ENCODE measurements at places on chromosomes 3 and 15.
A peak's percentile ranks its signal among the peaks of the same experiment; 100 is the strongest.

GRCh38 chr3:52021489-52022268 is 26.0 kb upstream of the RPL29 start:
- no peak for DNase-seq

DNA sequence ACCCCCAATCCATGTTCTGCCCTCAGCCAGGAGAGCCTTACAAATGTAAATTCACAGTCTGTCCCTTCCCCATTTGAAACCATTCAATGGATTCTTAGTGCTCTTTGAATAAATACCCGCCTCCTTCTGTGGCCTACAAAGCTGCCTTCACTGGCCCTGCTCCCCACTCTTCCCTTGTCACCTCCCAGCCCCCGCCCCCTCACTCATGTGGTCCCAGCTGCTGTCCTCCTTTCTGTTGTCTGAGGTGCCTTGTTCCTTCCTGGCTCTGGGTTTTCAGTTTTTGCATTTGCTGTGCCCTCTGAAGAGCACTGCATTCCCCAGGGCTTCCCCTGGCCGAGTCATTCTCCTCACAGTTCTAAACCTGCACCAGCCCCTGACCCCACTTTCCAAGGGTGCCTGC is 3.2 kb downstream of the EFCAB12 start:
- no peak for DNase-seq

GRCh38 chr15:65175511-65175910 is 9.6 kb downstream of the CLPX start:
- no peak for DNase-seq

GRCh38 chr15:41961001-41961518 is 11.3 kb downstream of the EHD4 start:
- DNase-seq = no peak

- DNase-seq = no peak
Observed at GRCh38 chr15:63456258-63456657, 48.1 kb upstream of the USP3 start.

GRCh38 chr3:151290673-151291072 is 12.3 kb upstream of the P2RY14 start:
- DNase-seq = peak; percentile 17

DNA sequence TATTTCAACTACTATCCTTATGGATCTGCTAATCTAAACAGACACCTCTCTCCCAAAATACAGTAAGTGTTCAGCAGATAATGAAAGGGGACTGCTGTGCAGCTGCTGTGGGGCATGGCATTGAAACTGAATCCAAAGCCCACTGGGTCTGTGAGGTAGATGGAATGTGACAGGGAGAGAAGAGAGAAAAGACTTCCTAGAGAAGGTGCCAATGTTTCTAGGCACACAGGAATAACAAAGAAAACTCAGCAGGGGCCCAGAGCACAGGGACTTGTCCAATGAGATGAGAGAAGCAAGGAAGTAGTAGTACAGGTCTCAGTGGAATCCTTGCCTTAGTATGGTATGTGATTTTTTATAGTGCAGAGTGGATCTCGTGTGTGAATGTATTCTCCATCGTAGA is 457.8 kb downstream of the IL5RA start:
- no peak for DNase-seq

DNA sequence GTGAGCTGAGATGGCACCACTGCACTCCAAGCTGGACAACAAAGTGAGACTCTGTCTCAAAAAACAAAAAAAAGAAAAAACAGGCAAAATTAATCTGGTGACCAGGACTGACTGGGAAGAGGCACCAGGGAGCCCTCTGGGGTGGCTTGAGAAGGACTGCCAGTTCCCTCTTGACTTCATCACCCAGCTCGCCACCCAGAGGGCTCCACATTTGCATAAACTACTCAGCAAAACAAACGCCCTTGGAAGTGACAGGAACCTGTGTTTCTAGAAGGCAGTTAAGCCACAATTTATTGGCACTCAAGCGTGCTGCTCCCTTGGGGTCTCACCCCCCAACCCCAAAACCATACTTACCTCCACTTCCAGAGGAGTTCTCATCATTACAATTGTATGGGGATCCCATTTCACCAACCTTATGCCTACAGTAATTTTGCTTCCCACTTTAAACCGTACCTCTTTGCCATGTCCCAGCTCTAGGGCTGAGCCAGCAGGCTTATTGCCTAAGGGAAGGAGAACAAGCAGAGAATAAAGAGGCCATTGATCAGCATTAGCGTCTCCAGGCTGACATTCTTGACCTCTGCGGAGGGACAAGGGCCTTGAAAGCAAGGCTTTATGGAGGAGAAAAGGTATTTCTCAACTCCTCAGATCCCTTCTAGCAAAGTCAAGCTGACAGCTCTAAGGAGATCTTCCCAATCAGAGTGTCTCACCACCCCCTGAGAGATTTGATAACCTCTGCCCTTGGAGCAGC is 357.4 kb downstream of the SHQ1 start:
- no peak for DNase-seq

- DNase-seq = no peak
Observed at GRCh38 chr3:72481542-72481941, 366.7 kb downstream of the SHQ1 start.

DNA sequence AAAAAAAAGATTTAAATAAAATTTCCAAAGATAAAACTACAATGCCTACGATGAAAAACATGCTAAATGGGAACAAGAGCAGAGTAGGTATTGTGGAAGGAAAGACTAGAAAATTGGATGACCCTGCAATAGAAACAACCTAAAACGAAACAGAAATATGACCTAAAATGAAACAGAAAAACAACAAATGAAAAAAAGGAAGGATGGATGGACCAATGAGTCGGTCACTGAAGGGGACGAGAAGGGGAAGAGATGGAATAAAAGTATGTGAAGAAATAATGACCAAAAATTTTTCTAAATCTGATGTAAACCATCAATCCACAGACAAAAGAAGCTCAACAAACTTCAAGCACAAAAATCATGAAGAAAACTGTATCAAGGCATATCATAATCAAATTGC is 44.8 kb downstream of the TBC1D2B start:
- DNase-seq = no peak

DNA sequence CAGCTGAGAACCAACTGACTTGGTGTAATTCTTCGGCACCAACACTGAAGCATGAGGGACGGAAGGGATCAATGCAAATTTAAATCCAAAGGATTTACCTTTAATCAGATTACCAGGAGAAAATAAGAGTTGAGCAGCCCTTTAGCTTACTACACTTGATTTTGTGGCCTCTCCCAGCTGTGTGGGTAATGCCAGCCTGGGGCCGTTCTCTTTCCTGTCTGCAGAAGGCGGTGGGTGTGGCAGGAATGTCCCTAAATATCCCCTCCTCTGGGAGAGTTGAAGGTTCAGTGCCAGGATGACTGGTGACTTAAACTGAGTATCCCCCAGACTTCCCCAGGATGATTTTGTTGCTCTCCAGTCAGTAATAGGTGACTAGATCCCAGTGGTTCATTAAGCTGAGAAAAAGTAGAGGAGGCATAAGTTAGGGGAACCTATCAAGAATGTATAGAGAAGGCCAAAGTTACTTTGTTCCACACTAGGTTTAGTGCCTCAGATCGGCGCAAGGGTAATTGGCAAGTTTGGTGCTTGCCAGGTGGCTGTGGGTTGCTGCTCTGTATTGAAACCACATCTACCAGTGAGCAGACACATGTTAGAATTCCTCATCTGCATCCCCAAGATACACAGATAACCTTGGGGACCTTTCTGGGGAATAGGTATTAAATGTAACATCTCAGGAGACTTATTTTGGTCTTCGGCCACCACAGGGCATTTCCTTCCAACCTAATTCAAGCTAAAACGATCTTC is 23.1 kb downstream of the MAPKBP1 start:
- DNase-seq = peak; percentile 38

DNA sequence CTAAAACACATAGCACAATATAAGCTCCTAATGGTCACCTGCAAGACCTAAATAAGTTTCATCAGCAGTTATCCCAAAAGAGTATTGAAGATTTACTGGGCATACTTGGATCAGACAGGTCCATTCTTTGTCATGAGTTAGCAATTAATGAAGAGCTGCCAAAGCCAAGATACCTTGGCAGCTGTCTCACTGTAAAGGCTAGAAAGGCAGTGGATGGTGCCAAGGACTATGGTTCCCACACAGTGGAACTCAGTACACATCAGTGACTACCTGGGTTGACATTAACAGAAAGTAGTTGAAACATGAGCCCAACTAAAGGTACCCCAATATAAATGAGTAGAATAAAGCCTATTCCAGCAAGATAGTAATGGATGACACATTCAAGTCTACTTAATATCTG is 41.1 kb upstream of the TMCO5A start:
- no peak for DNase-seq

DNA sequence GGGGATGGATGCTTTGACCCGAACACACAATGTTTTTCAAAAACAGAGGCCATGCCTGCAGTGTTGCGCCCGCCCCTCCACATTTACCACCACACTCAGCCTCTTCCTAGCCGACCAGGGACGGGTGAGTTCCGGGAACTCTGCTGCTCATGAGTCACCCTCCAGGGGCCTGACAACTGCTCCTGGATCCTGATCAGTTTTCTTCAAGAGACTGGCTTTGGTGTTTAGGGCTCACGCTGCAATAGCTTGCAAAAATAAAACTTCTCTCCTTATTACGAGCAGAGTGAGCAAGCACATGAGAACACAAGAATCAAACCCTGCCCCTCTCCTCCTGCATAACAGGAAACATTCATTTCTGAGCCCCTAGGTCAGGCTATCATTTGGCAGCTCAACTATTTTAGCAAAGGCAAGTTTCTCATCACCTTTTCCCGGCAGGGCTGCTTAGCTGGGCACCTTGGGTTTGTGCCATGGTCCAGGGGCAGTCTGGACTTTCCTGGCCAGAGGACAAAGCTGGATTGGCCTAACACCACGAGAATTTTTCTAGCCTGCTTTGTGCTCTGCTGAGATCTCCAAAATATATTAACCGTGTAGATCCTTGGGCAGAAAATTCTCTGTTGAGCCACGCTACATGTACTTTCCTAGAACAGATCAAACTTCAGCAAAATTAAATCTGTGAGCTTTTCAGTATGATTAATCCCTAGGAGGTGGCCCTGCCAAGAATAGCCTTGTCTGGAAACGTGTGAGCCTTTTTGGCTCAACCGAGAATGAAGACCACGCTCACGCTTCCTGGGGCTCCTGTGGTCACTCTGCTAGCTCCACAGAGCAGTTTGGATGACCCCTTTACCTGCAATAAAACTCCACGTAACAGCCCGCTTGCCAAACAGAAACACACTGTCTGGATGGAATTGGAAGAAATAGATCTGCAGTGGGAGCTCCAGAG is 52.7 kb upstream of the SPATA12 start:
- DNase-seq = peak; percentile 91

- no peak for DNase-seq
Observed at GRCh38 chr15:36614016-36614415, 34.6 kb downstream of the CDIN1 start.

DNA sequence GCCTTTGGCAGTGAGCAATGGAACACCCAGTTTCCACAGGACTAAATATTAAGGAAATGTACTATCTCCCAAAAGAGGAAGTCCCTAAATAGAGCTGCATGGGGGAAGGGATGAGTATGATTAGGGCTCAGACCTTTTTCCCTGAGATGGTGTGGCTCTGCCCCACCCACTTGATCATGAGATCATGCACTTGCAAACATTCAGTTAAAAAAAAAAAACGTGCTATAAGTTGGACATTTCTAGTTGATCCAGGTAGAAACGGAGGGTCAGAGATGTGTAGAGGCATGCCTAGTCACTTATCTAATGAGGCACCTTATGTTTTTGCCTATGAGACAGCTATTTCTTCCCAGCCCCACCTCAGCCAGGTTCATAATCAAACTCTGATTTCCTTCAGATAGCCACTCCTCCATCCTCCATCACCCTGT is 24.5 kb upstream of the SSR3 start:
- DNase-seq = no peak

GRCh38 chr15:89749054-89749453 is 2.0 kb downstream of the MESP1 start:
- no peak for DNase-seq

- no peak for DNase-seq
Observed at GRCh38 chr3:156620260-156620659, 54.1 kb upstream of the TIPARP start.

- no peak for DNase-seq
Observed at GRCh38 chr3:177887475-177887874, 648.8 kb upstream of the KCNMB2 start.

DNA sequence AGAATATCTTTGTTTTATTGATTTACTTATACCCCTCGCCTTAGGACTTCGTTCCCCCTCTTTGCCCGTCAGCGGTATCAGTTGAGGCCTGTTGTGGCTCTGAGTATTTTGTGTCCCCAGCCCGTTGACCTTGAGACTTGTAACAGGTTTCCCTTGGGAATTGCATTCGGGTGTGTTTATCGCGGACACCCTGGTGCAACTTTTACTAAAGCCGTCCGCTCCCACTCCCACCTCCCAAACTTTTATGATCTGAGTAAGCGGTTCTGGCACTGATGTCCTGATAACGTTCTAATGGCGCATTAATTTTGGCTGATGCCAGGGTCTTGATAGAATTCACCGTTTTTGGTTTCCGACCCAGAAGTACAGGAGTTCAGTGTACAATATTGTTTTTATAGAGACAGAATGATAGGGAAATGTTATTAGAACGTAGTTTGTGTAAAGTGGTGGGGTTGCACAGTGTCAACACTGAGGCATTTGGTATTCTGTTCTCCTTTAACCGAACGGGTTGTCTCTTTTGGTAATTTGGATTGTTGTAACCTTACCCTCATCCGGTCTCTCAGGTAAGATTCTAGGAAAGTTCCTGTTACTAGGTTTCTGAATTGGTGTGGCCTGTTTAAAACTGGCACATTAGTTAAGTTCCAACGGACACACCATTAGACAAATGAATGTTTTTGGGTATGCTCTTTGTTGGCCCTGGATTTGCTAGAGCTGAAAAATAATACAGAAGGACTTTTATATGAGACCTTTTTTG is 47.8 kb downstream of the OIP5 start:
- DNase-seq = peak; percentile 40

DNA sequence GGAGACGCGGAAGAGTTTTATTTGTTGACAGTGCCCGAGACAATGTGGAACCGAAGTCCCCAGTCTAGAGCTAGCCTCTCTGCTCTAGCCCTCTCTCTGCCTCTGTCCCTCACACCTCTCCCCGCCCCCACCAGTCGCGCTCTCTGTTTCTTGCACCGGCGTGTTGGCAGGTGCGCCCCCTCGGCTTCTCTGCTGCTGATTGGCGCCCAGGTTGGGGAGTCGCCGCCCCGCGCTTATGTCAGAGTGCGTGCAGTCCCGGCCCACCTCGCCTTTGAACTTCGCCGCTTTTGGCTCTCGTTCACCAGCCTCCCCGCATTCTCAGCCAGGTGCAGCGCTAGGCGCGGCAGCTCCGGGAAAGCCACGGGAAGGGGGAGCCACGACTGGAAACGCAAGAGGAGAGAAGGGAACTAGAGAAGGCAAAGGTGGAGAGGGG is at the start of gene SOX14:
TSS of gene SOX14 (plus strand) at position 315 of the 433 bp plus-strand sequence. CDS start 470 bp downstream, outside the sequence.
- no peak for DNase-seq

Measured in myocyte (in vitro differentiated cells).